ENCODE measurements at places on chromosomes 4 and X.

- DNase-seq, result no peak
Observed at GRCh38 chr4:19806865-19807264, 444.8 kb upstream of the SLIT2 start.

- DNase-seq, result no peak
Observed at GRCh38 chrX:87299563-87300160, 217.9 kb upstream of the KLHL4 start.

GRCh38 chrX:100743009-100743607, 11.2 kb upstream of the SYTL4 start:
- no peak for DNase-seq

DNA sequence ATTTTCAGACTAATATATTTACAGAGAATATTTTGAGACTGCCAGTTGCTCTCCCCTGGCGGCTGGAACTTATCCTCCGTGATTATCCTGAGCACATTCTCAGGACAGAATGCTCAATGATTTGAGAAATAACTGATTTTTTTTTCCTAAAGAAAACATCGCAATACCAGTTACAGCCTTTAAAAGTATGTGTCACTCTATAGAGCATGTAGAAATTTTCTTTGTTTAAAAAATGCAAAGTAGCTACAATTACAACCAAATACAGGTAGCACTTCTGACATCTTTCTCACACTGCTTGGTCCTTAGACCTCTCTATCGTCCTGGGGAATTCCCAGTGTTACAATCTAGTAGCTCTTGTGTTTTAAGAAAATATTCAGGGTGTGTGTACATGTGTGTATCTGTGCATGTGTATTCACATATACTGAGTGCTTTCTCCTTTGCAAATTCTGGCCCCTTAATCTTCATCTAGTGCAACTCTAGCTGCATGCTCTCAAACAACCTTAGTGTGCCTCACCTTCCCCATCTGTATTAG, 13.8 kb downstream of the APBB2 start:
- no peak for DNase-seq

DNA sequence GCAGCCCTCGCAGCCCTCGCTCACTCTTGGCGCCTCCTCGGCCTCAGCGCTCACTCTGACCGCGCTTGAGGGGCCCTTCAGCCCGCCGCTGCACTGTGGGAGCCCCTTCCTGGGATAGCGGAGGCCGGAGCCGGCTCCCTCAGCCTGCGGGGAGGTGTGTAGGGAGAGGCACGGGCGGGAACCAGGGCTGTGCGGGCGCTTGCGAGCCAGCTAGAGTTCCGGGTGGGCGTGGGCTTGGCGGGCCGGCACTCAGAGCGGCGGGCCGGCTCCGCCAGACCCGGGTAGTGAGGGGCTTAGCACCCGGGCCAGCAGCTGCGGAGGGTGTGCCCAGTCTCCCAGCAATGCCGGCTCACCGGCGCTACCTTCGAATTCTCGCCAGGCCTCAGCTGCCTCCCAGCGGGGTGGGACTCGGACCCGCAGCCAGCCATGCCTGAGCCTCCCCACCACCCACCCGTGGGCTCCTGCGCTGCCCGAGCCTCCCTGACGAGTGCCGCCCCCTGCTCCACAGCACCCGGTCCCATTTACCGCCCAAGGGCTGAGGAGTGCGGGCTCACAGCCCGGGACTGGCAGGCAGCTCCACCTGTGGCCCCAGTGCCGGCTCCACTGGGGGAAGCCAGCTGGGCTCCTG, 1.4 kb upstream of the AADAT start:
- DNase-seq, result no peak
